ENCODE measurements at places on chromosomes 5 and 9.

DNA sequence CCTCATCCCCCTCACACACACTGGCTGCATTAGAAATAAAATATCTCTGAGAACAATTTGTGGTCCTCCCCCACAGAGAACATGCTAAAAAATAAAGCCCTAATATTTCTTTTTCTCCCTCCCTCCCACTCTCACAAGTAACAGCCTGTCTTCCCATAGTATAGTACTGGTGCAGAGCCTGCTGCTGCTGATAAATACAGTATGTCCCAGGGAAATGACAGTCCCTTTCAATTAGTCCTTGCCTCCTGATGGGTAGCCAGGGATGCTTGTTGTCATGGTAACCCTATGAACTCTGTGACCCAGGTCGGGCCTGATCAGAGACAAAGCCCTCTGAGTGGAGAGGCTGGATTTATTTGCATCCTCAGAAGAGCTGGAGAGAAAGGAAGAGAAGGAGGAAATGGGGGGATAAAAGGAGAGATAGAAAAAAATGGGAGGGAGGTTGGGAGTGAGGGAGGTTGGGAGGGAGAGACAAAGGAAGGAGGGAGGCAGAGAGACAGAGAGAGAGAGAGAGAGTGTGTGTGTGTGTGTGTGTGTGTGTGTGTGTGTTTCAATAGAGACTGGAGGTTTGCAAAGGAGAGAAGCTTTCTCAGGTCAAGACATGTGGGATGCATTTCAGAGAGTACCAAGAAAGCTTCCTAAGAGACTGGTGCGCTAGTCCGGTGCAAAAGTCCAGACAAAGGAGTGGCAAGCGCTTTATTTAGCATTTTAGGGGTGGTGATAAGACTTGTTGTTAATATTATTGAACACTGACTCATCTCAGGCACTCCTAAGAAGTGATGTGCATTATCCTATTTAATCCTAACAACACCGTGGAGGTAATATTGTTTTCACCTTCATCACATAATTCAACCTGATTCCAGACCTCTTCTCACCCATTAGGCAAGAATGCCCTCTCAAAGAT lies 260.8 kb downstream of the FAM114A2 start:
- no peak for DNase-seq

- DNase-seq: no peak
Measured at GRCh38 chr9:89425024-89425805, 72.7 kb downstream of the SEMA4D start.

- no peak for DNase-seq
Measured at GRCh38 chr9:77152289-77152688, 25.0 kb upstream of the VPS13A start.

DNA sequence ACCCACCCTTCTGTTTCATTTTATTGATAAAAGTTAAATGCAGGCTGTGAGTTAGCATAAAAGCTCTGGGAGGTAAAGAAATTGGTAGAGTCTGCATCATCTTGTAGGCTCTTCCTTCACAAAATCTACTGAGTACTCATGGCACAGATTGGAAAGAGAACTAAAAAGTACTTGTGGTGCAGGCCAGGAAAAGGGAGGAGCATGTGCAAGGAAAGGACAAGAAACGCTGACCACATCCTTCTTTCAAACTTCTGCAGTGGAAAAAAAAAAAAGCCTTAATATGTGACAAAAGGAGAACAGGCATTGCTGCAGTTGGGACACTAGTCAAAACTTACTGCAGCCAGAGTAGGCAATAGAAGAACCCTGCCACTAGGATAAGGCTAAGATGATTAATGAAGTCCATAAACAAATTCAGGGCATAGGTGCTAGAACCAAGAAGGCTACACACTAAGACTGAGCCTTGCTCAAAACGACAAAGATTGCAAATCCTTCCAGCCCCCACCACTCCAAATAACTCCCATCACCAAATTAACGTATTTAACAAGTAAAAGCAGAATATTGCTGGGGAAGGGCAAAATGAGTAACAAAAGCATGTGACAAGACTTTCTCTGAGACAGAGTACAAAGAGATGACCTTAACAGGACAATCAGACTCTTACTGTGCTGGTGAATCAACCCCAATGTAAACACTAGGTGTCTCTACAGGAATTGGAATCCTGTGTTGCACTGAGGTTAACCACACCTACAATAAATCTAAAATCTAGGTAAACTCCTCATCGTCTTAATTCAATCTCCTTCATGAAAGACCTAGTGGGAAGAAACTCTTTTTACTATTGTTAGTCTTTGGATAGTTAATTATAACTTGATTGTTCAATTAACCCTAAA lies 1024.8 kb downstream of the TLE1 start:
- no peak for DNase-seq

DNA sequence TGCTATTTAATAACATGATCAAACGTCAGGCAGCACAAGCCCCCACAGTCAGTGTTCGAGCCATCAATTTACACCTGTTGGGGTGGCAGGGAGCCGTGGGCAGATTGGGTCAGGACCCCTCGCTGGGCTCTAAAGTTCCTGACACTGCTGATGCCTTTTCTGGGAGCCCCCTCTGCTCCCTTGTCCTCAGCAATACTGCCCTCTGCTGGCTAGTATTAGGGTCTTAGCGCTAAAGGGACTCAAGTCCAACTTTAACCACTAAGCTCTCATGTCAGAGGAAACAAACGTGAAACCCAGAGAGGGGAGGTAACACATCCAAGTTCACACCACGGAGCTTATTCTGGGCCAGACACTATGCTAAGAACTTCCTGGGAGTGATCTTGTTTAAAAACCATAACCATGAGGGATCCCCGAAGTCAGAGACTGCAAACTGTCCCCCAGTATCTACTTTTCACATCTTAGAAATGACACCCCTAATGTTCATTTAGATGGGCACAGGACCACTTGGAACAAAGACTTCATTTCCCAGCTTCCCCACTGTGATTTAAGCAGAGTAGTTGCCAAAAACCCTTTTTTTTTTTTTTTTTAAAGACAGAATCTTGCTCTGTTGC lies 20.4 kb downstream of the ANKS6 start:
- no peak for DNase-seq

- no peak for DNase-seq
Measured at GRCh38 chr5:27875148-27875547, 836.8 kb upstream of the CDH9 start.

GRCh38 chr9:8437259-8437658 lies 637.7 kb upstream of the DMAC1 start:
- DNase-seq: no peak

DNA sequence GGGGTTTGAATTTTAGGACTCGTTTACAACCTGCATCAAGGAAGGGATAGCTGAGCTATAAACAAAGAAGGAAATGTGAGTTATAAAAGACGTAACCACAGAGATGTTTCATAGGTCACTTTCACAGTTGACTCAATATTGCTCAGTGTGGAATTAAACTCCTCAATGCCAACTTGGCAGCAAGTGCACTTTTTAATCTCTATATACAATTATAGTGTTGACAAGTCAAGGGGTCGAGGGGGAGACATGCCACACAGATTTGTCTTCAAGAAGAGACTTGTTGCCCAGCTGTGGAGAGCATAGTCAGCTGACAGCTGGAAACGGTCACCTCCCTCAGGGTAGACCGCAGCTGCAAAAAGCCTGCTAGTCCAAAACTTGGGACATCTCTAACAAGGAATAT lies 163.4 kb upstream of the DMAC1 start:
- no peak for DNase-seq

- DNase-seq: no peak
Measured at GRCh38 chr5:172881691-172882370, 47.8 kb downstream of the ERGIC1 start.

GRCh38 chr9:1071730-1072129 lies 21.6 kb downstream of the DMRT2 start:
- DNase-seq: no peak

DNA sequence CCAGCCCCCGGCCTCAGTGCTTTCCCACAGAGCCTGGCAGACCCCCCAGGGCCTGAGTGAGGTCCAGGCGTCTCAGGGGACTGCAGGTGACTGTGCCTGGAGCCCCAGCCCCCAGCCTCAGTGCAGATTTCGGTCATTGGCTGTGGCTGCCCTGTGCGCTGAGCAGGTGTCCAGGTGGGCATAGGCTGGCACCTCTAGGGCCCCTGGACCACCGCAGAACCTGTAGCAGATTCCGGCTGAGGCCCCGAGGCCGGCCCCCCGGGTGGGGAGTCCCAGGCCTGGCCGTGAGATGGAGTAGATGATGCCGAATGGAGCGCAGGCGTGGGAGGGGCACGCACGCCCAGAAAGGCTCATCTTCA lies 12.1 kb downstream of the EXD3 start:
- DNase-seq: no peak

DNA sequence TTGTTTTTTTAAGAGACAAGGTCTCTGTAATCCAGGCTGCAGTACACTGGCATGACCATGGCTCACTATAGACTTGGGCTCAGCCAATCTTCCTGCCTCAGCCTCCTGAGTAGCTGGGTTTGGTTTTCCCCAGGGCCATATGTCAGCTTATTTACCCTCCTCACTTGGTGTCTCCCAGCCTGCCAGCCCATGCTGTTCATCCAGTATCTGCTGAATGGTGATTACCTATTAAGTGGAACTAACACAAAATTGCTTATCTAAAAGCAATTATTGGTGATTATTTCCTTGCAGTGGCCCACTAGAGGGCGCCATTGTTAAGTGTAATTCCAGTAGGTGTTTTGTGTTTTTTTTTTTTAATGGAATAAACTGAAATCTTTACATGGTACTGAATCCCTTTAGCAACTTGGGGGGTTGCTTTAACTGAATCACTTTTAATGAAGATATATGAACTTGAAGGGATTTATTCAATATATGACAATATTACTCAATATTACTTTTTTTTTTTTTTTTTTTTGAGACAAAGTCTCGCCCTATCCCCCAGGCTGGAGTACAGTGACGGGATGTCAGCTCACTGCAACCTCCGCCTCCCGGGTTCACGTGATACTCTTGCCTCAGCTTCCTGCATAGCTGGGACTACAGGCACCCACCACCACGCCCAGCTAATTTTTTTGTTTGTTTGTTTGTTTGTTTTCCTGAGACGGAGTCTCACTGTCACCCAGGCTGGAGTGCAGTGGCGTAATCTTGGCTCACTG lies 13.8 kb downstream of the EXOSC2 start:
- no peak for DNase-seq

GRCh38 chr5:168270476-168270875 lies 21.0 kb upstream of the WWC1 start:
- no peak for DNase-seq

- no peak for DNase-seq
Measured at GRCh38 chr9:36218411-36218901, 27.7 kb downstream of the CLTA start.

DNA sequence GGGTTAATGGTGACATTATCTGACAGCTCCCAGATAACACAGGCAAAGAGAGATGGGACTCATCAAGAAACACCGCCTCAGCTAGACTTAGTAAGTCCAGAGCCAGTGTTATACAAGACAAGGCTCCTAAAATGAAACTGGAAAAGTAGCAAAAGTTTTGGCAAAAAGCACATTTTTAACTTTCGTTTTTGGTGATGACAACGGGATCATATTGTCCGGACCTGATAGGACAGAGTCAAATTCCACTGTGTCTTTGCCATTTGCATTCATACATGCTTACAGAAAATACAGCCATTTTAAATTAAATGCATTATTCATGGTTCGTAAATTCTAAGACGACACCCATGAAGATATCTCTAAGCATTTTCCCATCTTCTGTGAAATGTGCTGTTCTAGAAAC lies 152.1 kb downstream of the CRB2 start:
- no peak for DNase-seq

DNA sequence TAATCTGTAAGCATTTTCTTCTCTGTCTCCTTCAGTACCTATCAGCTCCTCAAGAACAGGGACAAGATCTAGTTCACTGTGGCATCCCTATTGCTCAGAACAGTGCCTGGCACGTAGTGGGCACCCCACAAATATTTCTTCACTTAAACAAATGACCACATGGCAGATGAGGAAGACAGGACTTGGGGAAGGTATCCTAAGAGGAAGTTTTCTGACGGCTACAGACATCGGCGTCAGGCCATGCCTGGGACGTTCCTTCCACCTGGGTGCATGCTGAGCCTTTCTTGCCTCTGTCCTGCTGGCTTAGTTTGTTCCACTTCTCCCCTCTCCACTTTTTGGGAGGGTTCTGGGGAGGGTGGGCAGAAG lies 60.2 kb downstream of the NEURL1B start:
- no peak for DNase-seq

DNA sequence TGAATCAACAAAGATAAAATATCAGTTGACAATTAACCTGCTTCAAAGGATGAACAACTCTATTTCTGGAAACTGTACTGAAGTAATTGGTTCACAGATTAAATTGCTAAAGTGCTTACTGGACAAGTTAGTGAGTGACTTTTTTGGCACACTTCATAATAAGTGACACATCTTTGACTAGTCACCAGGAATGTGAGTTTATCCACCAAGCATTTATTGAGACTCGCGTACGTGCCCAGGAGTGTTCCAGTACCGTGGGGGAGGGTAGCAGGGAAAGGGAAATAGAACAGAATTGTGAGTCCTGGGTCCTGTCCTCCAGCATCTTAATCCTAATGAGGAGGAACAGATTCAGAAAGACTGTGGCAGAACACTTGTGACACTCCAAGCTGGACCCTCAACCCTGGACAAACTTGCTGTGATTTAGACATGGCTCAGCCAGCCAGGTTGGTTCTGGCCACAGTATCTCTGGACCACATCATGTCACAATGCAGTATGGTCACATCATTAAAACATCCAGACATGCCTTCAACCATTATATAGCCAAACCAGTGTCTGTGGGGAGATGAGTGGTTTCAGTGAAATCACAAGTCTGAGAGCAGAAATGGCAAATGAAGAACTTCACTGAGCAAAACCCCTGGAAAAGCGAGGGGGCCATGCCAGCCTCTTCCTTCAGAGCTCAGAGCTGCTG lies 623.1 kb downstream of the BNC2 start:
- no peak for DNase-seq

- peak; percentile 8 for DNase-seq
Measured at GRCh38 chr9:36092509-36093215, 43.9 kb upstream of the GLIPR2 start.

GRCh38 chr9:136367296-136368145 lies 4.0 kb upstream of the DNLZ start:
- DNase-seq: no peak

- DNase-seq: no peak
Measured at GRCh38 chr9:27022920-27023319, 17.4 kb upstream of the LRRC19 start.

- DNase-seq: no peak
Measured at GRCh38 chr5:78824831-78825281, 160.3 kb downstream of the ARSB start.

- no peak for DNase-seq
Measured at GRCh38 chr9:21777701-21778100, 24.7 kb upstream of the MTAP start.

- no peak for DNase-seq
Measured at GRCh38 chr5:101687349-101687985, 608.6 kb downstream of the SLCO4C1 start.

- no peak for DNase-seq
Measured at GRCh38 chr5:117131048-117131679, 556.5 kb upstream of the SEMA6A start.

DNA sequence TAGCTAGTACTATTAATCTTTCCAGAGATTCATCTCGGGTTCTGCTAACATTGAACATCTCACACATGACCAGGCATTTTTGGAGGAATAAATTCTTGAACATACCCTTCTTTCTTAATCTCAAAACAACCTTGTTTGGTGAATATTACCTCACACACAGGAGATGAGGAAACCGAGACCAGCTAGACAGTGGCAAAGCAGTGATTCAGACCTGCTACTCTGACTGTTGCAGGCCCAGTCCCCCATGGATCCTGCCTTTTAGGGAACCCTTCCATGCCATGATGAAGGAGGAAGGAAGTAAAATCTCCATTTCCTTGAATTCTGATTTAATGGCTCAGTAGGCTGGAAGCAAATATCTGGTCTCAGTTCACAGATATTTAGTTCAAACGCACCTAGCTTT lies 2.6 kb downstream of the PCSK5 start:
- no peak for DNase-seq

GRCh38 chr5:109682383-109682782 lies 7.3 kb upstream of the MAN2A1 start:
- no peak for DNase-seq

Measured in stimulated activated CD4-positive, alpha-beta T cell treated with anti-CD3 and anti-CD28 coated beads, TNF-alpha, amount 100 ng/mL, for 4 hours (primary cell).